ENCODE measurements at places on chromosomes 3 and 15.

DNA sequence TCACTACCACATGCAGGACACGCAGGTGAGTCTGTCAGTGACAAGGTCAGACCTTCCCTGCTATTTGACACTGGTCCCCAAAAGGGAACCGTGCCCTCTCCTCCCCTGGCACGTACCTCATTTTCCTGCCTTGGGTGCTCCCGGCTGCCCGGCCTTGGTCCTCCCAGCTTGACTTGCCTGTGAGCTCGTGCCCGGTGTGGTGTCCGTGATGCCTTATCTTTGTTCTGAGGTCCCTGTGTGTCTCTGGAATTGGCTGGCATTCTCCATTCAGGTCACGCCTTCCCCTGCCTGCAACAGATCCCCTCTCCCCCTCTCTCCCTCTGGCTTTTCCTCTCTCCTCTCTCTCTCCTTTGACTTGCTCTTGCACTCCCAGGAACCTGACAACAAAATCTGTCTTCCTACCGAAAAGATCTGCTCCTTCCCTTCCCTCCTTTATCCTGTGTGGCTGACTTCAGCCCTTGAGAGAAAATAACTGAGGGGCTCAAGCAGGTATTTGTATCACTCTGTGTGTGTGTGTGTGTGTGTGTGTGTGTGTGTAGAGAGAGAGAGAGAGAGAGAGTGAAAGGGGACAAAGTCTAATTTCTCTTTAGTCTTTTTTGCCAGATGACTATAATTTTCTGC, at the start of gene MASP1:
TSS of gene MASP1 (minus strand) at position 226 of the 621 bp plus-strand sequence. CDS start at position 121, 105 bp downstream.
- no peak for DNase-seq

DNA sequence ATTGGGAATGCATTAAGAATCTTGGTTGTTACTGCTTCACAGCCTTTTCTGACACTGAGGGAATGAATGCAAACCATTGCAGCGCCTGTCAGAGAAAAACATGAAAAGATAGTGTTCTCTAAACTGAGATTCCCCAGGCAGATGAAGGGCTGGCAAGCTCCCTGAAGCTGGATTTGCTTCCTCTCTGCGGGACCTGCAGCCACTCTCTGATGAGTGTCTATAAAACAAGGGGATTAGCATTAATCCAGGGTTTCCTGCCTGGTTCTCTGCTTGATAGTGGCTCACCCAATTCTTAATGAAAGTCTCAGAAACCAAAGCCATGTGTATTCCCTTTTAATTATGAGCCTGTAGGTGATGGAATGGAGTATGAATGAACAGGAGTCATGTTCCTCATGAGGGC, 344.3 kb upstream of the UMPS start:
- no peak for DNase-seq

GRCh38 chr3:64651303-64651702, 36.5 kb downstream of the ADAMTS9 start:
- no peak for DNase-seq

- no peak for DNase-seq
These were observed 36.1 kb upstream of the APH1B start for GRCh38 chr15:63241316-63241715.

GRCh38 chr3:184129012-184129411, 6.1 kb upstream of the EIF2B5 start:
- DNase-seq: no peak

DNA sequence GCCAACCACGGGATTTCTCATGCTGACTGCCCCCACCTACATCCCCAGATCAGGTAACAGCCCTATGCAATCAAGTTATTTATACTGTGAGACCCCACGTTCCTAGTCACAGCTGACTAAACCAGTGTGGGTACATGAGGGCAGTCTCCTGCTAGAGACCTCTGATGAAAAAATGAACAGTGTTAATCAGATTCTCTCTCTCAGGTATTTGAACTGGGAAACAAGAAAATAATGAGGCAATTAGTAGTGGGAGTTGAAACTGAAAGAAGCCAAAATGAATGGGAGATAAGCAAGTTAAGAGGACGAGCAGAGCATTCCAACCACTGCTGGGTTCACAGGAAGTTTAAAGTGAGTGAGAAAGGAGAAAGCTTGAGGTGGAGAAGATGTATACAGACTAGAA, 98.5 kb upstream of the MYO5C start:
- DNase-seq: no peak

- DNase-seq: no peak
These were observed 30.5 kb upstream of the TCF12 start for GRCh38 chr15:56887782-56888438.

- DNase-seq: peak; percentile 1
These were observed 317.8 kb upstream of the C2CD4B start for GRCh38 chr15:62482785-62483429.

- DNase-seq: no peak
These were observed 65.2 kb downstream of the NR2F2 start for GRCh38 chr15:96395687-96396086.

DNA sequence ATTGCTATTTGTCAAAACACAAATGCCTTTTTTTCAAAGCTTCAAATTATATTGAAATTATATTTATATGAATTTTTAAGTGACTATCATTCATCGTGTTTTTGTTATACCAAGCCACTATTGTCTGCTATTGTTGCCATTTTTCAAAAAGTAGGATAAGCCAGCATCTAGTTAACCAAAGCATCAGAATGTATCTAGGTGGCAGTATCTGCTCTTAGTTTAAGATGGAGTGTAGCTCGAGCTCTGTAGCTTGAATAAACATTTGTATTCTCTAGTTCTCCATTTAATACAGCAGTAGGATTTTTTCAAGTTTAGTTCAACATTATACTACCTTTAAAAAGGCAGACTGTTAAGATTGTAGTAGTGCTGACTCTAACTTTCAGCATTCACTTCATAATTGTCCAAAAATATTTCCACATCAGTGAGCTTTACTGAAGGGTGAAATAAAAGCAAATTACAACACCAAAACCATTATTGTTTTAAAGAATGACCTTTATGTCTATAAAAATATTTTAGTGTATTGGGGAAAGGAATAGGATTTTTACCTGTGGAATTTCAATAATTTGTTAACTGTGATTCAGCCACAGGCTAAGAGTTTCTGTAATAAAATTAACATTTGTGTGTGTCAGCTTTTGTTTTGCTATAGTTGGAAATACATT, 19.6 kb upstream of the C15orf61 start:
- DNase-seq: peak; percentile 17

- DNase-seq: no peak
These were observed 82.1 kb downstream of the LINGO1 start for GRCh38 chr15:77550301-77551251.

GRCh38 chr3:129344540-129345220, 66.0 kb downstream of the HMCES start:
- no peak for DNase-seq

- no peak for DNase-seq
These were observed 336.7 kb upstream of the TRIM42 start for GRCh38 chr3:140341203-140341602.

- DNase-seq: no peak
These were observed 62.7 kb downstream of the UBP1 start for GRCh38 chr3:33377489-33377888.

DNA sequence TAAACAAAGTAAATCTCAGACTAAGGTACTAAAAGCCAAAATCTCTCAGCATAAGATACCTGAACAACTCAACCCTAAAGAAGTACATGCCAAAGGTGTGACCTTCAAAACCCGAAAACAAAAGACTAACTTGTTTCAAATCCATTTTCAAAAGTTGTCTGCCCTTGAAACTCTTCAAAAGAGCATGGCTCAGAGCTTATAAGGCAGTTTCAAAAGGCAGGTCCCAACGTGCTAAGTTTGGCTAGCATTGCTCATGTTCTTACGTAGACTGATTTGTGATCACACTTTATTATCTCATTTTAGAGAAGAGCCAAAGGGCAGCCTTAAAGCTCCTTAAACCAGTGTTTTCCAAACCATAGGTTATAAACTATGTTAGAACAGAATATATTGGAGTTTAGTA, 112.2 kb downstream of the FEZF2 start:
- DNase-seq: no peak

GRCh38 chr15:96268442-96269204, 61.9 kb upstream of the NR2F2 start:
- no peak for DNase-seq

- no peak for DNase-seq
These were observed 79.4 kb upstream of the MRPS22 start for GRCh38 chr3:139264375-139264774.

DNA sequence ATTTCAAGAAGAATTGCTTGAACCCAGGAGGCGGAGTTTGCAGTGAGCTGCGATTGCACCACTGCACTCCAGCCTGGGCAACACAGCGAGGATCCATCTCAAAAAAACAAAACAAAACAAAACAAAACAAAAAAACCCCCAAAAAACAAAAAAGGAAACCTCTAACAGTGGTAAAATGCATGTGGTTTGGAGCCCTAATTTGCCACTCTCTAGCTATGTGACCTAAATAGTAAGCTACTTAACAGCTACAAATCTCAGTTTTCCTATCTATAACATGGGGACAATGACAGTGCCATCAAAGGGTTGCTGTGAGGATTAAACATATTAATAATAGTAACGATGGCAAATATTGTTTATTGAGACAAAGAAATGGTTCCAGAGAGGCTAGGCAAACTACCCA, 119.4 kb upstream of the LMOD3 start:
- peak; percentile 4 for DNase-seq

DNA sequence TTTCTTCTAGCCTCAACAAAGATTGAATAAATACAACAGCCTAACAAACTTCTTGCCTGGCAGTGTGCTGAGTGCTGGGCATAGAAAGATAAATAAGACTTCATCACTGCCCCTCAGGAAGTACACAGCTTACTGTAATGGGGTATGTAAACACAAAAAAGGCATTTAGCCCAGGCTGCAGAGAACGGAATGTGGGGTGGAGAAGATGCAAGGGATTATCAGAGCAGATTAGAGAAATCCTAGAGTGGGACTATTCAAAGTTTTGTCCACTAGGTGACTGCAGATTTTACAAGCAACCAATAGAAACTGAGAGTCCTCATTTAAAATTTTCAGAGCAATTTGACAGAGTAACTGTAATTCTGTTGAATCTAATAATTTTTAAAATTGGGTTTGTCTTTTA, 35.4 kb upstream of the TSC22D2 start:
- peak; percentile 20 for DNase-seq

GRCh38 chr3:172877011-172877410, 126.5 kb downstream of the ECT2 start:
- DNase-seq: no peak

DNA sequence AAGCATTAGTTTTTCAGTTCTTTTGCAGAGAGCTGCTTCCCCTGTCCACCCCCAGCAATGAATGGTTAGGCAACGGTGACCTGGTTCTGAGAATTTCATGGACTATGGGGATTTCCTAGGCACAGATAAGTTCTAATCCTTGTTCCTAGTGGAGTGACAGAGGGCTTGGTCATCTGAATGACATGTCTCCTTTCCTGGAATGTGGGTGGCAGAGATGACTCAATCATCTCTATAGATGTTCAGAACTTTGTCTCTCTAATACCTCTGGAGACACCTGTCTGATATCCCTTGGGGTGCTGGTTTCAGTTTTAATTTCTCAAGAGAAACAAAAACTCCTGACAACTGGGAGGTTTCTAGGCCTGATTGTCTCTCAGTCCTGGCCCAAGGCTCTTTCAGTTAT, 10.4 kb downstream of the PLA2G4E start:
- DNase-seq: no peak

DNA sequence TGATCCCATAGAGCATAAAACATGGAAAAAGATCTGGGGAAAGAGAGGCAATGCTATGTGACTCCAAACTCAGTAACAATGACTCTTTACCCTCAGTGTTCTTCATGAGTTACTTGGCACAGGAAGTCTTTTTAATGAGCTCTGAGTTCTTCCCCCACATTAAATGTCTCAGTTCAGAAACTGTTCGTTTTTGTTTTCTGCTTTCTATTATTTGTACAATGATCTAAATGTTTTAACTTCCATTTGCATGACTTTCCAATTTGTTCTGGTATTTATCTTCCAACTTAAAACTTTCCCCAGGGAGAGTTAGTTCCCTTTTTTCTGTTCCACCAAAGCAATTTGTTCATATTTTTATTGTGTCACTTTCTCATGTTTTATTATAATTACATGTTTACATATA, 177.0 kb upstream of the ZBTB20 start:
- no peak for DNase-seq

DNA sequence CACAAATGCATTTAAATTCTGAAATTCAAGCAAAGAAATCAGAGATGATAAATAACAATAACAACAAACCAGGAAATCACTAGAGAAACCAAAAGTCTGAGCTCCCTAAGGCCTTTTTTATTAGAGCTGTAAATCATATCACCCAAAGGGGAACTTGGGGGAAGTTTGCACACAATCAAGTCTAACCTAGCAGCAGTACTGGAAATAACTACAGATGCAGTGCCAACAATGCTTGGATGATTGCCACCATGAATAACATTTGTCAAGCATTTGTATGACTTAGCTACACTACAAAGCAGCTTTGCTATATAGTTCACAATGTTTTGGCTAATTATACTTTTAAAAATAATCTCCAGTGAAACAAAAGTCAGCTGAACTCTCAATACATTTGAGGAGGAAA, 27.8 kb downstream of the SHQ1 start:
- no peak for DNase-seq

DNA sequence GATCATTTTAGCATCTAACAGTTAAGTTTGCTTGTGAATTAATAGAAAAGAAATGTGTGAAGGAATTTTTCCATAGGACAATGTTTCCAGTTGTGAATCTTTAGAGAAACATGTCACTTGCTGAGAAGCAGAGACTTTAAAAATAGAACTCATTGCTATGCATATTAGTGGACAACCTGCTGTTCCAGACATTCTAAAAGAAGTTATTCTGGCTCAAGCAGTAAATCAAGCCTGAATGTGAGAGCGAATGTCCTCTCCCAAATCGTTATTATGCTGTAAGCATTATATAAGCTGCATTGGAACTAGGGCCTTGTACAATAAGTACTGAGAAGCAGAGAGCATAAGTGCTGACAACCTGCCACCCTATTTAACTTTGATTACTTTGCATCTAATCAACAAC, 990.9 kb downstream of the PLOD2 start:
- no peak for DNase-seq

DNA sequence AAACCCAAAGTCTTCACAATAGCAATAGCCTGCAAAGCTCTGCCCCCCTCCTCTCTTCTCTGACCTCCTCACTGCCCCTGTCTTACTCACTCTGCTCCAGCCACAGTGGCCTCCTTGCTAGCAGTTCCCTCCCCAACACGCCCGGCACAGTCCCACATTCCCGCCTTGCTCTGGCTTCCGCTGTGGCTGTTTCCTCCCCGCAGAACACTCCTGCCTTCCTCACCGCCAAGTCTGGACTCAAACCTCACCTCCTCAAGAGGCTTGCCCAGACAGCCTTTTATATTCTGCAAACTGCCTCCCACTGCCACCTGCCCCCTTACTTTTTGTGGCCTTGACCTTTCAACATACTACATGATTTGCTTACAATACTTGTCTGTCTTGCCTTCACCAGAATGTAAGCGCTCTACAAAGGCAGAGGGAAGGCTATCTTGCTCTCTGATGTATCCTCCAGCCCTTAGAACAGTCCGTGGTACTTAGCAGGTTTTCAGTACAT, 406 bp upstream of the MPI start:
- DNase-seq: no peak

DNA sequence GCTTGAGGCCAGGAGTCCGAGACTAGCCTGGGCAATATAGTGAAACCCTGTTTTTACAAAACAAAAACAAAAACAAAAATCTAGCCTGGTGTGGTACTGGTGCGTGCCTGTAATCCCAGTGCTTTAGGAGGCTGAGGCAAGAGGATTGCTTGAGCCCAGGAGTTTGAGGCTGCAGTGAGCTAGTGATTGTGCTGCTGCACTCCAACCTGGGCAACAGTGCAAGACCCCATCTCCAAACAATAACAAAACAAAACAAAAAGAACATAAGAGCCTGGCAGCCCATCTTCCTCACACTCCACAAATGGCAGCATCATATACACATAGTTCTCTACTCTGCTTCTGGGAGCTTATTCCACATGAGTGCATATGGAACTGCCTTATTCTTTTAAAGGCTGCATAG, 2.2 kb upstream of the TRH start:
- no peak for DNase-seq

Data from CD4-positive, alpha-beta T cell treated with Interleukin-10 for 1 hour (primary cell).